Retinal pigment epithelial cell (primary cell): ENCODE measurements at places on chromosomes 13 and 19.
A peak's percentile ranks its signal among the peaks of the same experiment; 100 is the strongest.

- no peak for DNase-seq
Measured at GRCh38 chr13:36344173-36344572, 2.0 kb downstream of the SPART start.

GRCh38 chr13:113288880-113289279 is 8.2 kb upstream of the LAMP1 start:
- no peak for DNase-seq

GRCh38 chr13:27792393-27793218 is at the start of gene GSX1:
TSS of gene GSX1 (plus strand) at chr13:27792483. CDS start at chr13:27792691, 208 bp downstream.
- peak; percentile 29 for DNase-seq

- no peak for DNase-seq
Measured at GRCh38 chr13:26036383-26036782, 15.4 kb downstream of the SHISA2 start.

GRCh38 chr13:33865945-33866344 is 48.0 kb downstream of the RFC3 start:
- DNase-seq: no peak

- DNase-seq: no peak
Measured at GRCh38 chr13:93477238-93477637, 250.6 kb downstream of the GPC6 start.

GRCh38 chr13:19657872-19658591 is 24.6 kb downstream of the MPHOSPH8 start:
- no peak for DNase-seq

DNA sequence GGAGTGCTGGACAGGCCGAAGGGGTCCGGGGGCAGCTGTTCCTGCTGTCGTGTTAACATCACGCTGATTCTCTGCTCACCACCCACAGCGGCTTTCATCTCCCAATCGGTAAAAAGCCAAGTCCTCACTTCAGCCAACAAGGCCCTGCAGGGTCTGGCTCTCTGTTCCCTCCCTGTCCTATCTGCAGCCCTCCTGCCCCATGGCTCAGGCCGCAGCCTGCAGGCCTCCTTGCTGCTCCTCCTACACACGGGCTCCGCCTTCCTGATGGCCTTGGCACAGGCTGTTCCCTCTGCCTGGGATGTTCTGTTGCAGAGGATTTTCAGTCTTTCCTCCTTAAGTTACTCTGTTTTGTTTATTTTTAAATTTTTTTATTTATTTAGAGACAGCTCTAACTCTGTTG is 22.2 kb downstream of the FUZ start:
- DNase-seq: no peak
